ENCODE measurements at places on chromosomes 2 and 18. TPM values are rescaled to one million over a fixed set of nuclear protein-coding genes. Genes with fewer than 3 reads are reported as not detected.

The ASB1 gene
- total RNA-seq = 11.9 TPM

The GALNT3 gene
- 69.9 TPM for total RNA-seq

GRCh38 chr2:209984291-209984690 is 18.1 kb upstream of the RPE start:
- no peak for DNase-seq

The CDH20 gene
- total RNA-seq = 0.68 TPM

The DUSP19 gene
- 2.1 TPM for total RNA-seq

The MERTK gene
- total RNA-seq = 43.6 TPM

DNA sequence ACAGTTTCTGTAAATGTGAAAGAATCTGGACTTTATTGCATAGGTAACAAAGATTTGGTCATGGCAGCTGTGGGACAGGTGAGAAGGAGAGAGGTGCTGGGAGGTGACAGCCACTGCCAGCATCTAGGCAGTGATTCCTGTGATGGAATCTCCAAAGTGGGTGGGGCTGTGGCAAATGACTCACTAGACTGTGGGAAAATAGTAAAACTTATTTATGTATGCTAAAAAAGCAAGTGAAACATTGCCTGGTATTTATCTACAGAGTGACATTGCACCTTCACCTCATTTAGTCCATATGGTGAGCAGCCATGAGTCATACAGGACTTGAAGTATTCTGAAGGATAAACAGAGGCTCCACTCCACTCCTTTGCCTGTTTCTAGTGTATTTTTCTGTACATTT is 145.3 kb upstream of the MEX3C start:
- no peak for DNase-seq

The TCF23 gene
- not detected for total RNA-seq

The UGT1A3 gene
- 0.64 TPM for total RNA-seq
